ENCODE measurements at places on chromosomes 5 and 9.

GRCh38 chr5:115480271-115480670 is 64.3 kb downstream of the FEM1C start:
- DNase-seq, result no peak

GRCh38 chr9:124559871-124560270 is 52.7 kb upstream of the NR5A1 start:
- no peak for DNase-seq

DNA sequence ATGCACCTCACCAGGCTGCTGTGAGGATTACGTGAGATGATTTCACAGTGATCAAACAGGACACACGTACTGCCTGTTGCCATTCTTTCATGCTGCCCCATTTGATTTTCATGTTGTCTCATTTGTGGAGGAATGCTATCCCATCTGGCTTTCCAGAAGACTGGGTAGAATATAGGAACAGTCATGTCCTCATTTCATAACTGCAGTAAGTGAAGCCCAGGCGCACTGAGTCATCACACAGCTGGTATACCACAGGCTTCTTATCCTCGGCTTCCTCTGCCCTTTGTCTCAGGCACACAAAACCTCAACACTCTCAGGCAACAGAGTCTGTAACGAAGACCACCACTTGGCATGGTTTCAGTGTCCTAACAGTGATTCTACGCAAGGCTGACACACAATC is 62.3 kb downstream of the LHFPL2 start:
- DNase-seq, result no peak

DNA sequence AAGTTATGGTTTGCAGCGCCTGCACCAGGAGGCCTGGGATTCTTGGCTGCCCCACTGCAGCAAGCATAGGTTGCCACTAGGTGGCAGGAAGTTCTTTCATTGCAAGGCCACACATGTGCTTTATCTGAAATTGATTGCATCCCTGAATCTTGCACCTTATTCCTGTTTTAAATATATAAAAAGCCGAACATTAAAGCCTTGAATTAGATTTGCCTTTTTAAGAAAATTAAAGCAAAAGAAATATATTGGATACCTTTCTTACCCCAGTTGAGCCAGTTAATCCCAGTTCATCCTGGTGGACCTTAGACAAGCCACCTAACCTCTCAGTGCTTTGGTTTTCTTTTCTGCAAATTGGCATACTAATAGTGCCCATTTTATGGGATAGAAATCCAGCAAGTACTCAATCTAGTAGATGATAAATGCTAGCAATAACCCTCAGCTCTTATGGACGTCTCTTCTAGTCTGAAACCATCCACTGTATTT is 6.3 kb upstream of the TRMT10B start:
- DNase-seq, result peak; percentile 61

DNA sequence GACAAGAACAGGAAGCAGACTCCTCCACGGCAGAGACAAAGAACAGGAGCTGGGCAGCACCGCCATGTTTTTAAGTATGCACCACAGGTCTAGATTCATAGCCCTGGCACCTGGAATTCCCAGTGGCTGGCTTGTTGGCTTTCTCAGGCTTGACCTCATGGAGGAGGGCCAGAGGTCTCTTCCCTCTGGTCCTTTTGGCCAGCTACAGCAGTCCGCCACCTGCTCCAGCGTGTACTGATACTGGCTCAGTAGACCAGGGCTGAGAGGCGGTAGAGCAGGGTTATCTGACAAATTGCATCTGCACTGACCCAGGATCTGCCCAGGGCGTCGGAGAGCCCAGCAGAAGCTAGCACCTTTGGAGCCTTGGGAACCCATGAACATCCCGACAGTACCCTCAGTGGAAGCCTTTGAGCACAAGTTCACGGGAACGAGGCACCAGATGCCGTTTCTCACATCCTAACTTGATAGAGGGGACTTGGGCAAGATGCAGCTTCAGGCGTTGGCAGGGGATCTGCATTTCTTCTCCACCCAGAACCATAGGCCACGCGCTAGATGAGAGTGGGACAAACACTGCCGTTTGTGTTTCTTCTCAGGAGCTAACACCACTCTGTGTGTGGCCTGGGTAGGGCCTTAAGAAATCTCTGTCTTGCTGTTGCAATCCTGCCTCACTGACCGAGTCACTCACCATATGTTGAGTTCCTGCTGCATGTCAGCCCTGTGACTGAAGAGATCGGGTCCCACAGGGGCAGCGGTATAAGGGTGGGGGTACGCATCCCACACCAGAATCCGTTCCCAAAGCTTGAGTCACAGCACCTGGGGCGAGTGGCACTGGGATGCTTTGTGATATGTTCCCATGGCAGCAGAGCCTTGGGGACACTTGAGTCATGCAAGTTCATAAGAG is 90.3 kb upstream of the OTULINL start:
- DNase-seq, result no peak

DNA sequence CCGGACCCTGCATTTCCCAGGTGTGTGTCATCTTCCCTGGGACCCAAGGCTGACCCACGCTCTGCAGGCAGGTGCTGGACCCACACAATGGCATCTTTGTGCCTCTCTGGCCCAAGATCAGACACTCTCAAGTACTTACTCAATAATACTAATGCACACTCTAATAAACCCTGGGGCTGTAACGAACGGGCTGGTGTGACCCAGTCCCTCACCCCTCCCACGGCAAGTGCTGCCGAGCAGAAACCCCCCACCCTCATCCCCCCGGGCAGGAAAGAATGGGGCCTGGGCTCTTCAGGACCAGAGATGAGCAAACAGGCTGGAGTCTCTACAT is 1.1 kb upstream of the OBP2B start:
- no peak for DNase-seq

DNA sequence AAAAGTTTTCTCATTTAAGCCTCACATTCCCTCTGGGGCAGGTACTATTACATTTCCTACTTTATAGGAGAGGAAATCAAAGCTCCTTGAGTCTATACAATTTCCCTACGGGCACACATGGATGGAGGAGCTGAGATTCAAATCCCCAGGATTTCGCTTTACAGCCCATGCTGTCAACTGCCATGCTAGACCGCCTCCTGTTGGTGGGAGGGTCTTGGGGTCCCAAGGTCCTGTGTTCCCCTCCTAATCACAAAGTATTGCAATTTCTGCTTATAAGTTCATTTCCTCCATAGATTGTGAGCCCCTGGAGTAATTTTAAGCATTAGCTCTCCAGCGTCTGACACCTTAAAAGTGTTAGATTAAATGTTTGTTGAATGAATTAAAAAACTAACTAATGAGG is 95.9 kb upstream of the SMARCA2 start:
- no peak for DNase-seq

- no peak for DNase-seq
Measured at GRCh38 chr5:33146881-33147280, 293.9 kb upstream of the TARS1 start.

DNA sequence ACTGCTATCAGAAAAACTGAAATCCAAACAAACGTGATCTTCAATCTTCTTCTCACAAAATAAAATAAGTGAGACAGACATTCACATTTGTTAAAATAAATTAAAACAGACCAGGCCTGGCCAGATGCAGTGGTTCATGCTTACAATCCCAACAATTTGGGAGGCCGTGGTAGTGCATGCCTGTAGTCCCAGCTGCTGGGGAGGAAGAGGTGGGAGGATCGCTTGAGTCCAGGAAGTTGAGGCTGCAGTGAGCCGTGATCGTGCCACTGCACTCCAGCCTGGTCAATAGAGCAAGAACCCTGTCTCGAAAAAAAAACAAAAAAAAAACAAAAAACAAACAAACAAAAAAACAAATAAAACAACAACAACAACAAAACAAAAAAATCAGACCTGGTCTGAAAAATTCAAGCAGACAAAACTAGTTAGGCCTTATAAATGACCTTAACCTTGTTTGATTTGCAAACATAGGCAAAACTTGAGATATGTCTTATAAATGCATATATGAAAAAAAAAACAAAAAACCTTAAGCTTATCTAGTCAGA is 10.8 kb downstream of the MAPKAP1 start:
- DNase-seq, result no peak

DNA sequence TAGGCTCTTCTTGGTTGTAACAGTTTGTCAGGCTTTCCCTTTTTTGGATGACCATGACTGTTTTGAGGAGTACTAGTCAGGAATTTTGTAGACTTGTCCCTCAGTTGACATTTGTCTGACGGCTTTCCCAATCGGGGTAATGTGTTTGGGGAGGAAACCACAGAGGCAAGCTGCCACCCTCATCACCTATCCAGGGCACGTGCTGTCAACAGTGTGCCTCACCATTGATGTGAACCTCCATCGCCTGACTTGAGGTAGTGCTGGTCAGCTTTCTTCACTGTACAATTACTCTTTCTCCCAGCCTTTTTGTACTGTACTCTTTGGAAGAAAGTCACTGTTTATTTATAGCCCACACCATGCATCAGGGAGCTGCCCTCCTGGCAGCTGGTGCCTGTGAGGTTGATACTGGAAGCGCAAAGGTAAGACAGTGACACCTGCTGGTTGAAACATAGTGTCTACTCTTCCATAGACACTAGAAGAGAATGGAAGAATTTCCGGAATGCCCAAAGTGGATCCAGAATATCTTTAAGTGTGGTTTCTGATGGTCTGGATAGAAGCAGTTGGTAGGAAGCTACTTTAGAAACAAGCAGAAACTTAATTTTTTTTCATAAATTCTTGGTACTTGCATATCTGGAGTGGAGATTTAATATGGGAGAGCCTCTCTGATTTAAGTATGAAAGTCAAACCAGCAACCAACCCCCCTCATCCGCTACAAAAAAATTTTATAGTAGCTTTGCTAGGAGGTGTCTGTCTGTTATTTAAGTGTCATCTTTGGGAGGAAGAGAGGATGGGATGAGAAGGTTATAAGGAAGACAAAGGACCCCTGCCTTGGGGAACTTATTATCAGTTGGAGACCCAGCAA is 69.3 kb downstream of the SNX30 start:
- peak; percentile 22 for DNase-seq

DNA sequence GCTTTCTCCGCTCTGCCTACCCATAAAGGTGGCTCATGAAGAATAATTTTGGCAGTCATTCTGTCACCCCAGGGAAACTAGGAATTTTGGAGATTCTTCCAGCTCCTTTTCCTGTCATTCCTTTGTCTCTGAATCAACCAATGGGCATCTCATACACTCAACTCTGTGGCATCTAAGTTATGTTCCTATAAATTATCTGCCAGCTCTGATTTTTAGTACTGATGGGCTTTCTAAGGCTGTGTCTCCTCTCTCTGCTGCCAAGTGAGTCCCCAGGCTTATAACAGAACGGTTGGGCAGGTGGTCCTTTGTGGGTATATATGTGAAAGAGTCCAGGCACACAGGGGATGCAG is 226.8 kb downstream of the NMUR2 start:
- no peak for DNase-seq

GRCh38 chr9:99169982-99170761 is 51.6 kb downstream of the ALG2 start:
- DNase-seq, result no peak

GRCh38 chr9:35385042-35385441 is 104.9 kb upstream of the RUSC2 start:
- DNase-seq, result no peak

- DNase-seq, result no peak
Measured at GRCh38 chr9:16729651-16730050, 140.8 kb downstream of the BNC2 start.

DNA sequence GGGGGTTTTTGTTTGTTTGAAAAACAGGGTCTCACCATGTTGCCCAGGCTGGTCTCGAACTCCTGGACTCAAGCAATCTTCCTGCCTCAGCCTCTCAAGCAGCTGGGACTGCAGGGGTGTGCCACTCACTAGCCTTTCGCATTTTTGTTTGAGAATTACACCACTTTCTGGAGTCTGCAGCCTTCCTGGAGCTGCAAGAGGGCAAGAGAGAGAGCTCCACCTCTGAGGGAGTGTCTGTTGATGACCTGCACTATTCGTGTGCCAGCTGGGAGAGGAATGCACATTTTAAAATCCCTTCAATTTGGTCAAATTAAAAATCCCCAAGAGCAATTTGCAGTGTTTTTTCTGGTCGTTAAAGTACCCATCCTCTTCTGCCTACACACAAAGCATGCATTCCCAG is 5.0 kb upstream of the CKMT2 start:
- no peak for DNase-seq

- peak; percentile 61 for DNase-seq
Measured at GRCh38 chr5:177405805-177406204, 3.6 kb downstream of the F12 start.

DNA sequence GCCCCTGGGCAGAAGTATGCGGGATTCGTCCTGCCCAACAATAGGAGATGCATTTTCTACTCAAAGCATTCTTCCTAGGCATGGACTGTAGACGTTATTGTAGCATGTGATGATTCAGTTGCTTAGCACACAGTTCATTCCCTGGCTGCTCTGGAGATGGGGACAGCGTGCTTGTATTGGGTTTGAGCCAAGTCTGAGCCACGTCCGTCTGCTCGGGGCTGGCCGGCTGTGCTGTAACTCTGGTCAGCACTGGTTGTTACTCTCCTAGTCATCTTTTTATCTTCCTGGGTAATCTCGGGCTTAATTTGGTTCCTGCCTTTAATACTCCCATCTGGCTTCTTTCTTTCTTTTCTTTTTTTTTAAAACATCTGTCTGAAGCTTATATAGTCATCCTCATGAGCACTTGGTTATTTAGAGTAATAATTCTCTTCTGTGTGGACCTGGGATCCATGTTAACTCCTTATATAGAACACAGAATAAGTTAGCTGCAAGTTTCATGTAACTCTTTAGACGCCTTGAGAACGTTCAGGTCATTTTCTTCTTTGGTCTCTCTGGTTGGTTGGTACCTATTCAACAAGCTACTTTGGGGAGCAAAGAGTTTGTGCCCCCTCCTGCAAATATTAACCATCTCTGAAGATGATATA is 118.8 kb upstream of the RPS23 start:
- peak; percentile 47 for DNase-seq

- DNase-seq, result peak; percentile 49
Measured at GRCh38 chr9:122213589-122214413, 15.0 kb downstream of the LHX6 start.

GRCh38 chr9:100294341-100294740 is 58.4 kb downstream of the TEX10 start:
- DNase-seq, result no peak
